NCI-H187 treated with DMSO at 0.1 percent for 48 hours (cell line): ENCODE measurements at places on chromosomes 7 and 10.

- DNase-seq = no peak
These were observed 71.9 kb downstream of the WDR37 start for GRCh38 chr10:1128115-1128514.

DNA sequence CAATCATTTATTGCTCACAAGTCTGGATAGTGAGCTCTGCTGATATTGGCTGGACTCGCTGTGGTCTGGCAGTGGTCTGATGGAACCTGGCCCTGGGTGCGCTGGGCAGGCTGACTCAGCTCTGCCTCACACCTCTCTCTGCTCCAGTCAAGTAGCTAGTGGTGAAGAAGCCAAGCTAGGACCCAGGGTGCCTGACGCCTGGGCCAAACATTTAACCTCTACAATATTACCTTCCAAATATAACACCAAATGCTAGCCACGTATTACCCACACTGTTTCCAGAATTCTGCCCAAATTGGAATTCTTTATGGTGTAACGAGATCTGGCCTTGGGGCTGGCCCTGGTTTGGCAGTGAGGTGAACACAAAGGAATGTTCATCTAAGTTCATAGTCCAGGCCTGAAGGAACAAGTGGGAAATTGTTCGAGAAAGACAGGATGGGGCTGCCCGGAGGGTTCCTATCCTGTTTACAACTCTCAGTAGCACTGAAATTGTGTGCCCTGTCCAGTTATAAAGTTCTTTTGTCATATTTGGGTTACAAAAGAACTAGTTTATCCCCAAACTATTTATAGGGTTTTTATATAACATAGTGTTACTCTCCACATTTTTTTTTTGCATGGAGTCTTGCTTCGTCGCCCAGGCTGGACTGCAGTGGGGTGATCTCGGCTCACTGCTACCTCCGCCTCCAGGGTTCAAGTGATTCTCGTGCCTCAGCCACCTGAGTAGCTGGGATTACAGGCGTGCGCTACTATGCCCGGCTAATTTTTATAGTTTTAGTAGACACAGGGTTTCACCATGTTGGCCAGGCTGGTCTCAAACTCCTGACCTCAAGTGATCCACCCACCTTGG, 16.3 kb downstream of the OR2AE1 start:
- DNase-seq = no peak

GRCh38 chr7:138070908-138071307, 5.4 kb upstream of the AKR1D1 start:
- no peak for DNase-seq

- no peak for DNase-seq
These were observed 3.6 kb upstream of the MYOF start for GRCh38 chr10:93485690-93486089.

DNA sequence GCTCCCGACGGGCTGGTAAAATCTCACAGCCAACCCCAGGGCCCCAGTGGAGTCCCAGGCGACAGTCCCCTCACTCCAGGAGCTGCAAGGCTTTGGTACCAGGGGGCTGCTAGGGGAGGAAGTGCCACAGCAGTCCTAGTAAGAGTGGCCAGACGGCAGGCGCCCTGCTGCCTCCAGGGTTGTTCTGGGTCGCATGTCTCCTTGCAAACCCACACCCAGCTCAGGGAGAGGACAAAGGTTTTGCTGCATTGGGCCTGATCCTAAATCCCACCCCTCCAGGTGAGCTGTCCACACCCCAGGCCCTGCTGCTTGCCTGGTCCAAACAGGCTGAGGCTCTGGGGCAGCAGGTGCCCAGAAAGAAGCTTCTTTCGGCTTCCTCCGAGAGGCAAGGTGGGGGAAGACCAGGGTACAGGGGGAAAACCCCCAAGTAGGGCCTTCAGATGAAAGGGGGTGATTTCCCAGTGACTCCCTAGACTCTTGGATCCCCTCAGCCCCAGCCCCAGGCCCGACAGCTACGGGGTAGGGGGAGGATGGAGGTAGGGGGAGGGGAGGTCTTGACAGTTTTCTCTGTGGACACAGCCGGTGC, 4.2 kb upstream of the KCP start:
- DNase-seq = no peak

DNA sequence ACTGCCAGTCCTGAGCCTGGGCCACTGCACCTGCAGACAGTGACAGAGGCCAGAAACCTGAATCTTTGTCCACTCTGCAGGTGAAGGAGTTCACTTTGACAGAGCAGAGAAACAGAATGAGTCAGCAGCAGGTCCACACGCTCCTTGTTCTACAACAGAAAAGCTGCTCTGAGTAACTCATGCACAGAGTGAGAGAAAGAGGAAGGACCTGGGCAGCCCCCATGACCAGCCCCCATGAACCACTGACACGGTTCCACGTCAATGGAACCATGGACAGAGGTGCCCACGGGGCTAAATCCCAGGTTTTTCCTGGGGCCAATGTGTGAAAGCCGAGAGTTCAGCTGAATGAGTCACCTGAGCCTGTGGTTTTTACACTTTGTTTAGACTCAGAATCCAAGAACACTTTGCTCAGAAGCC, 40.8 kb upstream of the CTBP2 start:
- DNase-seq = no peak

DNA sequence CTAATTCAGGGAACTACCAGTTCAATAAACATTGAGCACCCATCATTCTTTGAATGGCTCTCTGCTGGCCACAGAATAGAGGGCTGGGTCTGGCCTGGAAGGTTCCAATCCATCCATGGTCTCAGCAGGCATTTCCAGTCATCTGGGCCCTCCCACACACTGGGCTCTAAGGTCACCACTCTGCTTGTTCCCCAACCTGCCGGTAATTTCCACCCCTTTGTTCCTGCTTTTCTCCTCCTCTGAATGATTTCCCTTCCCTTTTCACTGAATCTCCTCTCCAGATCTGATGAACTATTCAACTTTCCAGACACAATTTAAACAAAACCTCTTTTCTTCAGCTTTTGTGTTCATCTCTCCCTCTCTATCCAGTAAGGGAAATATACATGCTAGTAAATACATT, 2.6 kb downstream of the BZW2 start:
- DNase-seq = no peak

DNA sequence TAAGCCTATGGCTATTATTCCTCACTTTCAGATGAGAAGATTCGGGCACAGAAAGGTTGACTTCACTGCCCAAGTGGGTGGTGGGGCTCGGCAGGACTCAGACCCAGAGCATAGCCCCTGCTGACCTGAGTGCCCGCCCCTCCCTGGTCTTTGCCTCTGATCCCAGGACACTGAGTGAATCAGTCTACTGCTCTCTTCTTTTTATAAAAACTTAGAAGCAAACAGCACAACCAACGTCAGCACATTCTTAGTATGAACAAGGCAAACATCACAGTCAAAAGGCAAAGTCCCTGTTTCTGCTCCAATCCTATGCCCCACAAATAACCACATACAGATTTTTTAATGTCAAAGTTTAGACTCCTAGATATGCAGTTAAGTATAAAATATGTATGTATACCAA, 237.8 kb downstream of the ZMYND11 start:
- DNase-seq = no peak

GRCh38 chr7:130910949-130911944, 177.2 kb upstream of the KLF14 start:
- DNase-seq = no peak

DNA sequence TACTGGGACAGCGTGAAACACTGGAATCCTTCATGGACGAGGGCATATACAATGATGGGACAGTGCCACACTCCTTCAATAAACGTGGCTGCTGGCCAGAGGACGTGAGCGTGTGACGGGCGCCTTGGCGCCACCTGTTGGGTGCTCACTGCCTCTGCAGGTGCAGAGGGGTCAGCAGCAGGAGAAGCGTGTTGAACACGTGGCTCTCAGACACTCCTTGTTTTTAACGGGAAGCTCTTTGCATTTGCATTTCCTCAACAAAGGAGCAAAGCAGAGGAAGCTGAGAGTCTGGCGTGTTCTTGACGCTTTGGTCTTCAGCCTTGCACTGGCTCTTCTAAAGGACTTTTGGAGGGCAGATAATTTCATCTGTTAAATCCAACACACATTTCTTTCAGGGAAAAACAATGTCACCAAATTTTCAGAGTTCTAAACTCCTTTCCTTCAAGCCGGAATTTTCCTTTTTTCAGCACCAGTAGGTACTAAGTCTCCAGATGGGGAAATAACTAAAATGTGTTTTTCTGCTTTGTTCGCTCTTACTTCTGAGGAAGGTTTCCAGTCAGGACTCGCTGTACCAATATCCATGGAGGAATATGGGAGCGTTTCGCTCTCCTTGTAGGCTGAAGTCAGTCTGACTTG, 2.9 kb upstream of the GET4 start:
- DNase-seq = no peak

GRCh38 chr10:95401704-95402469, 111.1 kb upstream of the PDLIM1 start:
- DNase-seq = no peak

DNA sequence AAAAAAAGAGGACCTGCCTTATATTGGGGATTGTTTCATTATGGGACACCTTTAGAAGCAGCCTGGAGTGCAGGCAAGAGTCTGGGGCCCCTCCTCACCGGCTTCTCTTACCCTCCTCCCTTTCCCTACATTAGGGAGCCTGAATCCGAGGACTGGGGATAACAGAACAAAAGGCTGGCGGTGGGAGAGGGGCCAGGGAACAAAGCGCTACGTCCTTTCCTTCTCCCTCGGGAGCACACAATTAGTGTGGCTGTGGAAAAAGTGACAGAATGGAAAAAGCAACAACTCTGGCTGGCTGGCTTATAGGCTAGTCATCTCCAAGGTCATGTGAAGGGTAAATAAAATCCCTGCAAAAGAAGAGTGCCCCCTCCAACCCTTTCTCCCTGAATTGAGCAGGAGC, 74.7 kb downstream of the LSM5 start:
- no peak for DNase-seq

DNA sequence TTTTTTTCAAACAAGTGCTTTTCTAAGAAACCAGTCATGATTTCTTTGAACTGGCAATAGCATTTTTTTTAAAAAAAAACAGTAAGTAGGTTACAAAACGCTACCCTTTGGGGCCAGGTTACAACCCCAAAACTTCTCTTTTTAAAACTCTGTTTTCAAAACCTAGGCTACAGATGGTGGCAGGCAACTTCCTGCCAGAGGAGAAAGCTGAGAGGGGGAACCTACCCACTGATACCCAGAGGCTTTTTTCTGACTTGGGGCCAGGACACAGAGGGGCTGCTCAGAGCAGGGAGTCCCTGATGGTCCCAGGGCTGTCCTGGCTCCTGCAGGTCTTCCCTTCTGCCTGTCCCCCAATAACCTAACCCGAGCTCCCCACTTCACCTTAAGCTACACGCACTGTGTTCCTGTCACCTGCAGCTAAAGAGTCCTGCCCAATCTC, 6.9 kb downstream of the STN1 start:
- DNase-seq = no peak
